ENCODE measurements at places on chromosomes 1 and 21.

DNA sequence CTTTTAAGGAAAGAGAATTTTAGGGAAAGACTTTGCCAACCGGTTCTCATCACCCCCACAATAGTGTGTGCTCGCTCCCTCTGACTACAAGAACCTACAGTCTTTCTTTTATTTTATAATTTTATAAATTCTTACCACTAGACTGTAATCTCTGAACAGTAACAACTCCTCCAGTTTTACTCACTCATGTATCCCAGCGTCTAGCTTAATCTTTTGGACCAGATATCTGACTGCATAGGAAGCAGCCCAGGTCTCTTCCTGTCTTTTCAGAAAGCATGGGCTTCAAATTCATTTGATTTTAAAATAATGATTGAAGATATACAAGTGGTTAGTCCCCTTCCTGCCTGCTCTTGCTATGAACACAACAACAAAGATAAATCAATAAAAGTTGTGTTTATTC, 19.0 kb upstream of the DUSP10 start:
- no peak for DNase-seq

DNA sequence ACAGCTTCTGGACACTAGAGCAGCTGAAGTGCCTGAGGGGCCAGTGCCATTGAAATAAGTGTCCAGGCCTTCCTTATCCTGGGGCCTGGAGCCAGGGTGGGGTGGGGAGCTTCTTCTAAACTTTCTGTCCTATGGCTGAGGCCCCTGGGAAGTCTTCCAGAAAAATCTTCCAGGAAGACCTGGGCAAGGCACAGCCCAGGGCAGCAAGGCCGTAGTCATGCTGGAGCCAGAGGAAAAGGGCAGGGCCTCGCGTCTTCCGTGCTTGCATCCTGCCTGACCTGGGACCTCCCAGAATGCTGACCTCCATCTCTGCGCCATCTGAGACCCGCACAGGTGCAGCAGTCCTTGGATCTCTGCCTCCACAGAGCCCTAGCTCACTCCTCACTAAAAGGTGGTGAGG, 96.7 kb upstream of the SLC44A3 start:
- no peak for DNase-seq

GRCh38 chr1:64898107-64898861, 68.1 kb downstream of the JAK1 start:
- no peak for DNase-seq

DNA sequence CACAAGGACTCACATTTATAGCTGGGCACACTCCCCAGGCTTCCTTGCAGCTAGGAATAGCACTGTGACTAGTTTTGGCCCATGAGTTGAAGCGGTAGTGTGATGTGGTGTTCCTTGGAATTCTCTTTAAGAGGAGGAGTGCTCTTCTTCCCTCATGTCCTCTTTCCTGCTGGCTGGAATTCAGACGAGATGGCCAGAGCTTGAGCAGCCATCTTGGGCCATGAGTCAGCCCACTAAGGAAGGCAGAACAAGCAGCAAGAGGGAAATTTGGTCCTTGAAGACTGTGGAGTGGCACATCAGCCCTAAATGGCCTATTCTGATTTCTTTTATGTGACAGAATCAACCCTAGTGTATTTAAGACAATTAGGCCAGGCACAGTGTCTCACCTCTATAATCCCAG, 20.0 kb downstream of the HTR6 start:
- no peak for DNase-seq

GRCh38 chr1:201259476-201260235, 23.6 kb upstream of the PKP1 start:
- DNase-seq = peak; percentile 36

DNA sequence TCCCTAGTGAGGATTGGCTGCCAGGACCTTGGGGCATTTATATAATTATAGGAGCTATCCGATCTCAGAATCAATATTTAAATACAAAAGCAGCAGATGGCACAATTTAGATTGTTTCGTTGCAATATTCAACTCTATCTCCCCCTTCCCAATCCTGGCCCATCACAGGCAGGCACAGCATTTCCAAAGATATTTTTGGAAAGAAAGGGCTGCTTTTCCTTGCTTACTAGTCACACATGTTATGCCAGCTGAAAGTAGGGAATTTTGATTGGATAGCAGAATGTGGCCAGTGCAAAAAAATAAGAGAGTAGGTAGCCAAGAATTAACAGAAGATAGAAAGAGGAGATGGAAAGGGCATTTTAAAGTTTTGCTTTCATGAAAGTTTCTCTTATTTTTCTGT, 37.9 kb downstream of the IL12RB2 start:
- no peak for DNase-seq

DNA sequence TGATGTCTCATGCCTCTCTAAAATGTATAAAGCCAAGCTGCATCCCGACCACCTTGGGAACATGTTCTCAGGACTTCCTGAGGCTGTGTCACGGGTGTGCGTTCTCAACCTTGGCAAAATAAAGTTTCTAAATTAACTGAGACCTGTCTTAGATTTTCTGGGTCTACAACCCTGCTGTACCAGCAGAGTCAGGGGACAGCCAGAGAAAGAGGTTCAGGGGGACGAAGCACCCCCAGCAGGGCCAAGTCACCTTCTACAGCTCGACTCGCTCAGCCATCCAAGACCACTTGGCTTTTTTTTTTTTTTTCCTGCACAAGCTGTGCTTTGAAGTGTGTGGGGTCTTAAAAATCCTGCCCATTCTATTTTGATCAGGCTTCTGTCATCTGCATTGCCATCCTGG, 28.5 kb upstream of the PDE9A start:
- DNase-seq = no peak

DNA sequence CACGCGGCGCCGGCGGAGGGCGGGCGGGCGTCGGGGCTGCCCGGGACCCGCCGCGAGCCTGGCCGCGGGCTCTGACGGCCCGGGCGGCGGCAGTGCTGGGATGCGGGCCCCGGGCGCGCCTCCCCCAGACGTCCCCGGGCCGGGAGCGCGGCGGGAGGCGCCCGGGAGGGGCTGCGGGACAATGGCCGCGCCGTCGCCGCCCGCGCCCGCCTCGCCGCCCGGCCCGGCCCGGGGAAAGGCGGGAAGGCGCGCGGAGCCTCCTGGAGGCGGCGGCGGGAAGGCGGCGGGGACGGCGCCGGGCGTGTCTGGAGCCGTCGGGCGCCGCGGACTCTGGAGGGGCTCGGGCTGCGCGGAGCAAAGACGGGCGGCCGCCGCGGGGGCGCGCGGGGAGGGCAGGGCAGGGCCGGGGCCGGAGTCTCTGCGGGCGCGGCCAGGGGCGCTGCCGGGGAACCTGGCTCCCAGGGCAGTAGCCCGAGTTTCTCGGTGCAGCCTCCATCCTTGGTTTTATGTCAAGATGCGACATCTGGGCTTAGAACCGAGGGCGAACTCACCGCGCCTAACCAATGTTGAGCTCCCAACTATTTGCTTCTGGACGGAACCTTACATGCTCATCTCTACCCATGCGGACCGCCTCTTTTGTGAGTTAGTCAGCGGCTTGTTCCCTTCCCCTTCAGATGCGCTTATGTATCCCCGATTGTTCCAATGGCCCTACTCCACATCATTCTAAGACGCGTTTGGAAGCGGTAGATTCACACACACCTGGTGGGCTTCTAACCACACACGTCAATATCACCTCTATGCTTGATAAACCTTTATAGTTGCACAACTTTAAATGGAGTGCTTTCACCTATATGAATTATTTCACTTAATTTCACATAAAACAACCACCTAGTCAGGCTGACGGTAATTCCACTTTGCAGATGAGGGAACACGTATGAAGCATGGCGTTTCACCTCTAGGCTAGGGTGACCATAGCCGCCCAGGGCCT, 651 bp downstream of the ZBTB8A start:
- peak; percentile 67 for DNase-seq

- DNase-seq = no peak
These were observed 210.3 kb downstream of the SETD4 start for GRCh38 chr21:35850029-35850428.

GRCh38 chr1:153612755-153613331, at the start of gene S100A16:
Gene S100A16 (minus strand): TSS chr1:153613137. CDS start chr1:153608151, 4,986 bp downstream.
- no peak for DNase-seq

GRCh38 chr1:202998836-202999750, 8.1 kb upstream of the TMEM183A start:
- peak; percentile 40 for DNase-seq

DNA sequence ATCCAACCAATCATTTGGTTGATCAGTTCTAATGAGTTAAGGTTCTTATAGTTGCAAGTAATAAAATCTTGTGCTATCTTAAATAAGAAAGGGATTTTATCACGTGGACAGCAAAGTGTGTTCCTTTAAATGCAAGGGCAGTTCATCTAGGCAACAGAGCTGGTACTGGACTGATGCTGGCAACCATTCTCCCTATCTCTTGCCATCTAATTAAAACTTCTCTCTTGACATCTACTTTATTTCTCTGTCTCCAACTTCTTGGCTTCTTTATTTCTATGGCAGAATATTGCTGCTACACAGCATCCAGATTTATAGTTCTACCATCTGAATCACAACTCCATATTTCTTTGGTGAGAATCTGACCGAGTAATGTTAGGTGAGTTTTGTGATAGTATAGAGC, 115.2 kb upstream of the CACYBP start:
- no peak for DNase-seq

- no peak for DNase-seq
These were observed 25.9 kb downstream of the HSD3B2 start for GRCh38 chr1:119440721-119441307.

DNA sequence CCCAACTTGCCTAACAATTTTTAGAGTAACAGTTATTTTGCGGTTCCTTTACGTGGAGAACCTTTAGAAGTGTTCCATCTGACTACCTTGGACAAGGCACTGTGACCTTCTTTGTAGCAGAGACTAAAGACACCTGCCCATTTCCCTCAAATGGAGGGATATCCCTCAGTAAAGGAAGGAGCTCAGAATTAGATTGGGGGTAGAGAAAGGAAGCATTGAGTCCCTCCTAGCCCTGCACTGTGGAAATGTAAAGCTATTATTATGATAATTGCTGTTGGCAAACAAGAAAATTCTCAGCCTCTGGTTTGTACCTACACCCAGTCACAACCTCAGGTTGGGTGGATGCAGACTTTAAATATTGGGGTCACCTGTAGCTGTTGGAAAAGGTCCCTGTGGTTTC, 72.6 kb upstream of the MACF1 start:
- no peak for DNase-seq

- no peak for DNase-seq
These were observed 30.0 kb downstream of the IRF2BP2 start for GRCh38 chr1:234579967-234580366.

- no peak for DNase-seq
These were observed 183.6 kb downstream of the DYRK1A start for GRCh38 chr21:37550157-37550556.

- no peak for DNase-seq
These were observed 39.6 kb upstream of the PRSS38 start for GRCh38 chr1:227775841-227776240.

DNA sequence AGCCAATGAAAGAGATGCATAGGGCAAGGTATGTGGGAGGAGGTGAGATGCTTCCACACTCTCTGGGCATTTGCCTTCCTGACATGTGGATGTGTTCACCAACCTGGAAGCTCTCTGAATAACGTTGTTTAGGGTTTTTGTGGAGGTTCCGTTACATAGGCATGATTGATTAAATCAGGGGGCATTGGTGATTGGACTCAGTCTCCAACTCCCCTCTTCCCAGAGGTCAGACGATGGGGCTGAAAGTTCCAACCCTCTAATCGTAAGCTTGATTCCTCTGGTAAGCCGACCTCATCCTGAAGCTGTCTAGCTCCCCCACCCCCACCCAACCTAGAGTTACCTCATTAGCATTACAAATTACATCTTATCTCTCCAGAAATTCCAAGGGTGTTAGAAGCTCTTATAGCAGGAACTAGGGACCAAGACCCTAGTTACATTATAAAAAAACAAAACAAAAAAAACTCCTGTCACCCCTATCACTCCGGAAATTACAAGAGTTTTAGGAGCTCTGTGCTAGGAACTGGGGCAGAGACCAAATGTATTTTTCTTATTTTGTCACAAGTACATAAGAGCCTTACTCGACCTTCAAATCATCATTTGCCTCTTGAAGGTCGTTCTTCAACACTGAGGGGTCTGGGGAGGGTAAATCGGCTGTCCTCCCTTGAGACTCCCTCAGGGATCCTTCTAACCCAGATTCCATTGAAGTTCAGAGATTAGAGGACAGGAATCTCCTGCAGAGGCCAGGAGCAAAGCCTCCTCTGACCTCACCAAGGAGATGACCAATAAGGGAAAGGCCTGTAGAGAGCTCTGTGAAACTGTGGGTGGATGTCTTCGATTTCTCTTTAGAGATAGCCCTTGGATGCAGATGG, 58.2 kb downstream of the DNTTIP2 start:
- no peak for DNase-seq

GRCh38 chr1:36882536-36883285, 151.6 kb downstream of the GRIK3 start:
- no peak for DNase-seq

- no peak for DNase-seq
These were observed 619 bp downstream of the BCL9 start for GRCh38 chr1:147541672-147542568.

- DNase-seq = no peak
These were observed 87.1 kb upstream of the CACNA1E start for GRCh38 chr1:181396171-181396670.

DNA sequence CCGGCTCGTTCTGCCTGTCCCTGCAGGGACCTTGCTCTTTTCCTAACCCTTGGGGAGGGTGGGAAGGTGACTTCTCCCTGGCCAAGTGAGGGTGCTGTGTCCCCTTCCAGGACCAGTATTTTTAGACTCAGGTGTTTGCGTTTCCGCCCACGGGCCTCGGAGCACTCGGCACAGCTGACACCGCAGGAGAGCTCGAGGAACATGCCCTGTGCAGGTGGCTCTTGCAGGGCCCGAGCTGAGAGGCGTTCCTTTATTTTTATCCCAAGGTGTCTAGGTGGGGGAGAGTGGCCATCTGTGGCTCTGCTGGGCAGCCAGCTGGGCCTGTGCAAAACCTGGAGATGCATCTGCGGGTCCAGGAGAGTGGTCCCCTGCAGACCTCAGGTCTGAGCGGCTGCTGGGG, 16.0 kb downstream of the PLCH2 start:
- DNase-seq = no peak

- DNase-seq = no peak
These were observed 12.7 kb upstream of the SLAMF1 start for GRCh38 chr1:160659566-160659965.

GRCh38 chr1:235980976-235981375, 83.9 kb downstream of the NID1 start:
- no peak for DNase-seq

DNA sequence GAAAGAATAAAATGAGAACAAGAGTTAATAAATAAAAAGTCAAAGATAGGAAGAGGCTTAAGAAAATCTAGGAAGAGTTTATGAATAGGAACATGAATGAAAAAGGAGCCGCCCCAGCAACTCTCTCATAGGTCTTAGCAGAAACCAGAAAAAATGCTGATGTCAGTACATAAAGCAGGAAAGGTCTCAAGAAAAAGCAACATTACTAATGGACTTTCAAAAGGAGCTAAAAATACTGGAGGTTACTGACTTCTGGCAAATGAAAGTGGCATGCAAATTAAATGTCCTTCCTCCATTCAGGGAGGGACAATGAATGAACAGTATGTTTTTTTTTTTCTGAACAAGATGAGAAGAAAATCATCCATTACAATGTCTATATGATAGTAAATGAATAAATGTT, 387.6 kb downstream of the BRINP2 start:
- DNase-seq = no peak
